ENCODE measurements at places on chromosomes 3 and 15.

DNA sequence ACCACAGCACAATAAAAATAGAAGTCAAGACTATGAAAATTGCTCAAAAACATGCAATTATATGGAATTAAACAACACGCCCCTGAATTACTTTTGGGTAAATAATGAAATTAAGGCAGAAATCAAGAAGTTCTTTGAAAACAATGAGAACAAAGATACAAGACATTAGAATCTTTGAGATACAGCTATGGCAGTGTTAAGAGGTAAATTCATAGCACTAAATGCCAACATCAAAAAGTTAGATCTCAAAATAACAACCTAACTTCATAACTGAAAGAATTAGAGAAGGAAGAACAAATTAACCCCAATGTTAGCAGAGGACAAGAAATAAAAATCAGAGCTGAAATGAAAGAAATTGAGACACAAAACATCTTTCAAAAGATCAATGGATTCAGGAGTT is 86.6 kb upstream of the UBP1 start:
- no peak for DNase-seq

GRCh38 chr3:25090698-25091453 is 337.2 kb upstream of the RARB start:
- no peak for DNase-seq

GRCh38 chr3:58683466-58683865 is 16.9 kb upstream of the FAM3D start:
- peak; percentile 63 for DNase-seq

GRCh38 chr15:61184431-61184830 is 44.7 kb downstream of the RORA start:
- no peak for DNase-seq

- DNase-seq = no peak
These were observed 7.7 kb downstream of the RASL12 start for GRCh38 chr15:65059931-65060596.

GRCh38 chr15:78550815-78551214 is 10.6 kb downstream of the PSMA4 start:
- no peak for DNase-seq

GRCh38 chr3:38925351-38925750 is 109.3 kb upstream of the SCN10A start:
- DNase-seq = no peak

GRCh38 chr15:57703387-57703786 is 3.1 kb upstream of the POLR2M start:
- DNase-seq = peak; percentile 64

- no peak for DNase-seq
These were observed 36.3 kb downstream of the NGRN start for GRCh38 chr15:90301707-90302300.

DNA sequence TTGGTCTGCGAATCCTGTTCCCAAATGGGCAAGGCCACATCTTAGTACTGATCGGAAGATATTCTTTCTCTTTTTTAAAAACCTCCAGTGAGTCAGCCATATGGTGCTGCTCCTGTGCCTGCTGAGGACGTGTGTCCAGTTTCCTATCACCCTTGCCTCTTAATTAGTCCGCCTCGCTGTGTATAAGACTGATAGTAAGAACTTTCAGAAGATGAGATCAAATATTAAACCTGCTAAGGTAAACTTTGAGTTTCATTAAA is 612 bp downstream of the UBA5 start:
- DNase-seq = peak; percentile 27

GRCh38 chr15:98169551-98169950 is 209.0 kb downstream of the ARRDC4 start:
- DNase-seq = no peak

GRCh38 chr15:98874773-98875172 is 132.8 kb downstream of the PGPEP1L start:
- no peak for DNase-seq

GRCh38 chr3:138097192-138098172 is 17.9 kb downstream of the DZIP1L start:
- no peak for DNase-seq

- DNase-seq = peak; percentile 73
These were observed 128.2 kb upstream of the MEF2A start for GRCh38 chr15:99437315-99438223.

DNA sequence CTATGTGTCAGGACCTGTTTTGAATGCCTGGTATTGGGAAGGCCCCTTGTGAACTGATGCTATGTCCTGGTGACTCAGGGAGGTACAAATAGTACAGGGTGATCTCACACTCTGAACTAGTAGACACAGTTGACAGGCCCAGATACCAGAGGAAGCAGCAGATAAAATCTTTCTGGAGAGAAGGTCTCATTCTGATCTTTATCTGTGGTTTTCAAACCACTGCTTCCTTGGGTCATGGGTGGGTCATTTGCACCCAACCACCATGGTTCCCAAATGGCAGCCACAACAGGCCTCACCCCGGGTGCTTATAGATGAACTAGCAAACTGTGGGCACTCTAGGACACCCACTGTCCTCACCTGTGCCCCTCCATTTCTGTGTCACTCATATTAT is 43.4 kb downstream of the PXYLP1 start:
- DNase-seq = peak; percentile 67

GRCh38 chr15:31352911-31353811 is 26.5 kb downstream of the KLF13 start:
- DNase-seq = peak; percentile 98

DNA sequence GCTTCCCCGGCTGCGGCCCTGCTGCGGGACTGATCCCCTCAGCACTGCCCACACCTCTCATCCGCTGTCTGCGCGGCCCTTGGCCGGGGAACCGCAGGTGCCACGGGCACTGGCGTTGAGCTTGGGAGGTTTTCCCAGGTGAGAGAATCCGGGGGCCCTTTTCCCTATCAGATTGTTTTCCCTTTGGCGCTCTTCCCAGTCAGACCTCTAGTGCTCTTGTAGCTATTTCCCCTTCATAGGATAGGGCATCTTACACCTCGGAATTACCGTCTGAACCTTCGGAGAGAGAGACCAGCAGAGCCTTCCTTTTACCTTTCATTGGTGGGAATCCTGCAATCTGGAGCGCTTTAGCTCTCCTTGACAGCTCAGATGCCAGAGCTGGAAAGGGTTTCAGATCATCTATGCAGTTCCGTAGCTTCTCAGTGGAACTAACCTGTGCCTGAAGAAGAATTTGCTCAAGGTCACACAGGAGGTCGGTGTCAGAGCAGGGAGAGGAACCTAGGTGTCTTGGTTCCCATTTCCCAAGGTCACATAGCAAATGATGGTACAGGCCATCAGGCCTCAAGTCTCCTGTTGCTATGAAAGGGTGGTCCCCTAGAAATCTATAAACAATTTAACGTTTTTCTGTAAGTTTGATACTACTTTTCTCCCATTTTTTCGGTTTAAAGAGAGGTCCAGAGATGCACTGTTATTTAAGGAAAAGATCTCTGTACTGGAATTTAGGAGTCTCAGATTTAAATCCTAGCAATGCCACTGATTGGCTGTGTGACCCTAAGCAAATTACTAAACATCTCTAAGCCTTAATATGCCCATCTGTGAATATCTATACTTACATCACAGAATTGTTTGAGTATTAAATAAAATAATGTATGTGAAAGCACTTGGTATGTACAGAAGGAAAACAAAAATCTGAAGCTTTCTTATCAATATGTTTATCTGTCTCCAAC is 916 bp downstream of the IDH3A start:
- DNase-seq = no peak

- DNase-seq = no peak
These were observed 20.4 kb downstream of the XPC start for GRCh38 chr3:14157951-14158350.

DNA sequence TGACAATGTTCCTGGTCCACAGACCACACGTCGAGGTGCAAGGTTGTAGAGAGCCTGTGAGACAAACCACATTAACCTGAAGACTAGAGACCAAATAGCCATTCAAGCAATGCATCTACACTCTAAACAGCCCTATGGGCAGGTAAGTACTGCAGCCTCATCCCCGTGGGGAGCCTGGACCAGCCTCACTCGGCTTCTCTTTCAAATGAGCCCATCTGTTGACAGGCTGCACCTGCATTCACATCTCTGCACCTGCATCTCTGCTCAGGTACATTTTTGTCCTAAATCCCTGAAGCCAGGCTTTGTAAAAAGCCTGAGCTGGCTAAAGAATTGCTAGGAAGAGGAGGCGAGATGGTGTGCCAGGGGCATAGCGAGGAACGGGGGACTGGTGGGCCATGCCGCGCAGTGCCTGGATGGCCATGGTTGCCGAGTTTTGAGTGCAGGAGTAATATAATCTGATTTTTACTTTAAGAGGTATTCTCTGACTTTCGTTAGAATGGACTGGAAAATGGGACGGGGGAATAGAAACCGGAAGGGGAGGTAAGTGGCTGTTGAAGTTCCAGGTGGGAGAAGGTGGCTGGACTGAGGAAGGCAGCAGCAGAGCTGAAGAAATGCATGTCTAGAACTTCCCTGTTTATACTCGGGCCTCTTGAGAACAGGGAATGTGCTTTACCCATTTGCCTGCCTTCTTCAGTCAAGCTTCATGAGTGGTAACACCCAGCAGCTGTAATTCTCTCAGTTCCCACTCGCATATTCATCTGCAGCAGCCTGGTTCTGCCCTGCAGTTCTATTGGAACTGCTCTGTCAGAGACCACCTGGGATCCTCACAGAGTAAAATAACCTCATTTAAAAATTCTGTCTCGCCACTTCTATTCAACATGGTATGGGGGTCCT is 226.4 kb downstream of the OPA1 start:
- no peak for DNase-seq

Data from myocyte (in vitro differentiated cells).